ENCODE measurements at places on chromosomes 6 and 20. TPM values are rescaled to one million over a fixed set of nuclear protein-coding genes. Genes with fewer than 3 reads are reported as not detected.

The PRICKLE4 gene
- 14.2 TPM for total RNA-seq

The TMEM244 gene
- not detected for total RNA-seq

The EMILIN3 gene
- total RNA-seq, result 2.0 TPM

The OLIG3 gene
- total RNA-seq, result not detected

The HLA-DRB5 gene
- 1.8 TPM for total RNA-seq

The HAO1 gene
- not detected for total RNA-seq

The CCDC28A gene
- total RNA-seq, result 15.7 TPM

The COL9A3 gene
- 5.1 TPM for total RNA-seq

The LY6G5C gene
- total RNA-seq, result 3.0 TPM

The SLC22A1 gene
- total RNA-seq, result 1.2 TPM

The GNRH2 gene
- total RNA-seq, result 1.5 TPM

DNA sequence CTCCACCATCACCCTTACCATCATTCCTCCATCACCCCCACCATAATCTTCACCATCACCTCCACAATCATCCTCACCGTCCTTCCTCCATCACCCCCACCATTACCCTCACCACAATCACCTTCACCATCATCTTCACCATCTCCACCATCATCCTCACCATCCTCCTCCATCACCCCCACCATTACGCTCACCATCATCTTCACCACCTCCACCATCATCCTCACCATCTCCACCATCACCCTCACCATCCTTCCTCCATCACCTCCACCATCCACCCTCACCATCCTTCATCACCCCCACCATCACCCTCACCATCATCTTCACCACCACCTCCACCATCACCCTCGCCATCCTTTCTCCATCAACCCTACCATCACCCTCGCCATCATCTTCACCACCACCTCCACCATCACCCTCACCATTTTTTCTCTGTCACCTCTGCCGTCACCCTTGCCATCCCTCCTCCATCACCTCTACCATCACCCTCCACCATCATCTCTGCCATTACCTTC, 33.1 kb upstream of the MPC1 start:
- no peak for DNase-seq

GRCh38 chr6:46191961-46192360, 21.2 kb upstream of the ENPP5 start:
- no peak for DNase-seq

DNA sequence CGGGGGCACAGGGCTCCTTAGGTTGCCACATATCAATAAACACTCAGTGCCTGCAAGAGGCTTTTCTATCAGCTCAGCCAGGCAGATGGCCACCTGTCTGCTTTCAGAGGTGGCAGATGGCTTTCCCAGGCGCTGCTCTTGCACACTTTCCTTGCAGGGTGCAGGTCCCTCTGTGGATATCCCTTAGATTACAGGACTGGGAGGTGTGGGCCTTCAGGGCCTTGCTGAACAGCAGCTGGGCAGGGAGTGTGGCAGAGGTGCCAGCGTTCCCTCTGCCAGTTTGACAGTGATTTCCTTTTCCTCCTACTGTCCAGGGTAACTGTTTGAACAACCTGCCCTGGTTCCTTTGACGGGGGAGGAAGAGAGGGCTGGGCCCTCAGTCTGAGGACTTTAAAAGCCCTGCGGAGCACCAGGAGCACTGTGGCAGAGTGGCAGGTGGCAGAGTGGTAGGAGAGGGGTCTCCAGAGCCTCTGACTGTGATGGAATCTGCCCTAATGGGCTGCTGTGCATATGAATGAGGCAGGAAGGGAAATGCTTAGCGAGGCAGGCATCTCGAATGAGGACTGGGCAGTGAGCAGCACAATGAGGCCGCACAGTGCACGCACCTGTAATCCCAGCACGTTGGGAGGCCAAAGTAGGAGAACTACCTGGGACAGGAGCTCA, 34.2 kb downstream of the ABHD12 start:
- DNase-seq, result no peak

GRCh38 chr6:135163440-135163738, 17.7 kb upstream of the MYB start:
- DNase-seq, result no peak

DNA sequence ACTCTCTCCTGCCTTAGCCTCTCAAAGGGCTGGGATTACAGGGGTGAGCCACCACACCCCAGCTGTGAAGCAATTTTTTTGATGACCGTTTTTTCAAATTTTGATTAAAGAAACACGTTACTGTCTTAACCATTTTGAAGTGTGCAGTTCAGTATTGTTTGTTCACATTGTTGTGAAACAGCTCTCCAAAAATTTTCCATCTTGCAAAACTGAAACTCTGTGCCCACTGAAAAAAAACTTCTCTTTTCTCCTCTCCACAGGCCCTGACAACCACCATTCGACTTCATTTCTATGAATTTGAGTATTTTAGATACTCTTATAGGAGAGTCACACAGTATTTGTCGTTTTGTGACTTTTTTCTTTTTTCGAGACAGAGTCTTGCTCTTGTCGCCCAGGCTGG, 53.9 kb downstream of the ECT2L start:
- no peak for DNase-seq

DNA sequence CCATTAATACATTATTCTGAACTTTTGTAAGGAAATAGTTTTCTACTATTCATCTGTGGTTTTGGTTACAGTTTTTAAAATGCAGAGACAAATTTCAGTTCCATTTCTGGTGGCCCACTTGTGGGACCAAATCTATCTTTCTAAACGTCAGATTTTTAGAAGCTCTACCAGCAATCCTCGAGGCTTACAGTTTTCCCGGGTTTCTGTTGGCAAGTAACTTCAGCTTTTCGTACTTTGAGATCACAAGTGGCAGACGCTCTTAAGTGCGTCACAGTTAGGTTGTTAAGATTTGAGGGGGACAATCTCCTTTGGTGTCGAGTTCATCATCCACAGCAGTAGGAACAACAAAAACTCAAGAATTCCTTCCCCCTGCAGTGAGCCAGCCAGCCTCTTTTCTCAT, 60.0 kb downstream of the JARID2 start:
- no peak for DNase-seq

GRCh38 chr6:34513646-34514045, 42.5 kb downstream of the SPDEF start:
- DNase-seq, result no peak

GRCh38 chr6:33931799-33932198, 128.0 kb upstream of the MLN start:
- DNase-seq, result no peak

- no peak for DNase-seq
Measured at GRCh38 chr20:6401893-6402557, 279.2 kb upstream of the FERMT1 start.

- DNase-seq, result no peak
Measured at GRCh38 chr6:122063076-122063475, 336.4 kb upstream of the HSF2 start.

DNA sequence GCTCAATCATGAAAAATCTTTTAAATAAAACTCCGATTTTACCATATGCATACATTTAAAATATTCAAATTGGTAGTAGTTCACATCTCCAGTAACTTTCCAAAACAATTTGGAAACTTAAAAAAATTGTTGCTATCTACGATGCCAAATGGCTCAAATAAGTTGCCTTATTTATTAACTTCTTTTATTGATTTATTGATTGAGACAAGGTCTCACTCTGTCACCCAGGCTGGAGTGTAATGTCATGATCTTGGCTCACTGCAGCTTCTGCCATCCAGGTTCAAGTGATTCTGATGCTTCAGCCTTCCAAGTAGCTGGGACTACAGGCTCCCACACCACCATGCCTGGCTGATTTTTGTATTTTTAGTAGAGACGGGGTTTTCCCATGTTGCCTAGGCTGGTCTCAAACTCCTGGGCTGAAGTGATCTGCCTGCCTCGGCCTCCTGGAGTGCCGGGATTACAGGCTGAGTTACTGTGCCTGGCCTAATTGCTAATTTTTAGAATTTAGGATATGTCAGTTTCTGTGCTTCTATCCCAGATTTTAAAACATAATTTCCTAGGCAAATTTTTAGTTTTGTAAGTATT, 12.9 kb downstream of the NKX2-4 start:
- no peak for DNase-seq

DNA sequence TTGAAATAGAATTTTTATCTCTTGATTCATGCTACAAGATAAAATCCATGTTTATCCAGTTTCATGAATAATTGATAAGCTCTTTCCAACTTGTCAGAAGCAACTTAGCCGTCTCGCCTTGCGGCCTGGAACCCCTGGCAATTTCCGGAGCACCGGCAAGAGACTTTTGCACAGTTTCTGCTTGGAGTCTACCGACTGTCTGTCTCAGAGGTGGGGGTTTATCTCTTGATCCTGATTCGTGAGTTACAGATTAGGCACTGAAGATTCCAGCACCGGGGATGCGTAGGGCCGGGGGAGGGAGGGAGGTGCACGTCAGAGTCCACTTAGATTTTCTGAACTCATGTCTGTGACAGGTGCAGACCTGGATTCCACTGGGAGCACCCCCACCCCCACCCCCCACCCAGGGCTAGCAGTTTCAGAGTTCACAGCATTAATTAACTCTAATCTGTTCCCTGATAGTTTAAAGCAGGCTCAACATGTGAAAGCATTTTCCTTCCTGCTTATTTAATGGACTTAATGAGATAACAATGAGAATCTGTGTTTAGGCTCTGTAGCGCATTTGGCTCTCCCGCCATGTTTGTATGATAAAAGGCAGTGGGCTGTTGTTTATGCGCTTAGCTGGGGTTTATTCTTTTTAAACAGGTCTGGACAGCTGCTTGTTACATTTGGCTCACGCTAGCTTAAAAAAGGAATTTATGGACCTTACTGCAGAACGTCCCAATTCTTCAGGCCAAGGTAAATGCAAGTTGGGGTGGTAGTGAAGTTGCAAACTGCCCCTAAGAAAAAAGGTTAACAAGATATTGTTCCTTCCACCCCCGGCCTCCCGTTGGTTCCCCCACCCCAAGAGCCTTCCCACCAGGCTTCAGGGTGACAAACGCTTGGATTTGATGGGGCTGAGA, 8.1 kb upstream of the APCDD1L start:
- DNase-seq, result peak; percentile 33

GRCh38 chr6:13742961-13743735, 31.5 kb upstream of the RANBP9 start:
- no peak for DNase-seq

DNA sequence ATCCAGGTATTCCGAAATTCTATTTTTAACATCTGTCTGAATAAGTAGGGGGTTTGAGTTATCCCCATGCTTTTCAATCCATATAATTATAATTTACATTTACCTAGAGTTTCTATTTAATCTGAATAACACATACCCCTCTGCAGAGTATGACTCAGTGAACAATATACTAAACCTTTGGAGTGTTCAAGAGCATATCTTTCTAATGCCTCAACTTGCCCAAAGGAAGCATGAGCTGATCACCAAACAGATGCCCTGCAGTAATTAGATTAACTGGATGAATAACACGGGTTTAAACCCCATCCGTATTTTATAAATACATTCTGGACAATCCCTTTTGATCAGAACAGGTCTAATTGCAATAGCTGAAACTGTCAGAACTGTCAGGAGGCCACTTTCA, 897.1 kb downstream of the TFAP2A start:
- DNase-seq, result no peak

- DNase-seq, result no peak
Measured at GRCh38 chr6:50390416-50390815, 322.9 kb upstream of the TFAP2D start.

DNA sequence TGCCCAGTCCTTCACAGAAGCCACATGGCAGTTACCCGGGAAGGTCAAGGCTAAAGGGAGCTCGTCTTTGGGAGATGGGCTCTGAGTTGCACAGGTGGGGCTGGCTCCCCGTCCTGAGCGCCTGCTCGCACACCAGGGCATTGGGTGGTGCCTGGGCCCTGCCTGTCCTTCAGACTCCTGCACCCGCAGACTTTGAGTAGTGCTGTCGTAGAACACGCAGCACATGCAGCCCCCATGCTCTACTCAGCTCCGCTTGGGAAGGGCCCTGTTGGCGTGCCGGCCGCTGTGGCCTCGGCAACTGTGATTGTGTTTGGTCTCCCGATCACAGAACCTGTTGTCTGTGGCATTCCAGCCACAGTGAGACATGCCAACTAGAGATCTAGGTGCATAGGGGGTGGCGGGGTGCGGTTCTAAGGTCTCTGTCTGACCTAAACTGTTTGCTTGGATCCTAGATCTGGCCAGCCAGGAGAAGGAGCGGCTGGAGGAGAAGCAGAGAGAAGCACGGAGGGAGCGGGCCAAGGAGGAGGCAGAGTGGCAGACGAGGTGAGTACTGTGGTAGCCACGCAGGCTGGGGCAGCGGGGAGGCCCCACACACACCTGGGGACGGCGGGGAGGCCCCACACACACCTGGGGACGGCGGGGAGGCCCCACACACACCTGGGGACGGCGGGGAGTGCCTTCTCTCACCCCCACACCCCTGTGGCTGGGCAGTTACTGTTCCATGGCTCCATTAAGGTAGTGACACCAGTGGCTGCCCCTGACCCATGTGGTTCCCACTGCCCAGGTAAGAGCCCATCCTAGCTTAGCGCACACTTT, 11.3 kb upstream of the ADRM1 start:
- DNase-seq, result no peak

GRCh38 chr20:31516651-31517050, 2.4 kb downstream of the HM13 start:
- DNase-seq, result no peak
